Cortex of kidney (tissue), 1 donor: ENCODE measurements at places on chromosomes 16 and 17.

DNA sequence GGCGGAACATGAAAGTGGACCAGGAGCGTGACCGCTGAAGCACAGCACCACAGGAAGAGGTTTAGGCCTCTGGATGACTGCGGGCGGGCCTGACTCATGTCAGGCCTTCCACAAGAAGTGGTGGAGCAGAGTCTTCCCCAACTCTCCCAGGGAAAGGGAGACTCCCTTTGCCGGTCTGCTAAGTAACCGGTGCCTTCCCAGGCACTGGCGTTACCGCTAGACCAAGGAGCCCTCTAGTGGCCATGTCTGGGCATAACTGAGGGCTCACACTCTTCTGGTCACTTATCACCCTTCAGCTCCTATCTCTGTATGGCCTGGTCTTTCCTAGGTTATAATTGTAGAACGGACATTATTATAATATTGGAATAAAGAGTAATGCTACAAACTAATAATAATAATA, 1931.9 kb downstream of the TP53TG3F start:
- DNase-seq, result no peak

DNA sequence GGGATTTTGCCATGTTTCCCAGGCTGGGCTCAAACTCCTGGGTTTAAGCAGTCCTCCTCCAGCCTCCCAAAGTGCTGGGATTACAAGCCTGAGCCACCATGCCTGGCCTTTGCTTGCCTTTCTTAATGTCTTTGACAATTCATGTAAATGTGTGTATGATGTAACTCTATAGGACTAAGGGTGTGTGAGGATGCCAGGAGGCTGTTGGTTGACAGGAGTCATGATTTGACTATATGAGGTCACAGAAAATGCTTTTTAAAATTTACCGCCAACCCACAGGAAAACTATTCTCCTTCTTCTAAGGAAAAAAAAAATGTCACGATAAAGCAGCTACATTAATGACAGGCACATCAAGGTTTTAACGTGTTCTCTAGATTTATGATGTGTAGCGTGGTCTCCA, 118.8 kb downstream of the WWOX start:
- no peak for DNase-seq

DNA sequence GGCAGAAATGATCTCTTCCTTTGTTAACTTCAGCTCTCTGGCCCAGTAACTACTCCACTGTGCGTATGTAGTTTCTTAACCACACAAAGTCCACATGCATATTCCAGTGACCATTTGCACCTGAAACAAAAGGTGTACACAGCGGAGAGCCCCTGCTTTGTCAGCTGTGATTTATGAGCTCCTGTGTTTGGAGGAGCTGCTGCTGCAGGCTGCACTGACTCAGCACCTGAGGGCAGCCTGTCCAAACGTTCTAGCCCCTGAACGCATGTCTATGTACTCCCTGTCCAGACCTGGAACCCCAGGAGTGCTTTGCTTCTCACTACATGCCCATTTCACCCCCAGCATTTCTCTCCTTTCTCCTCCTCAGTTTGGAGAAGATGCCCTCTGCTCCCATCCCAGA, 216.1 kb downstream of the ABCC12 start:
- DNase-seq, result no peak

DNA sequence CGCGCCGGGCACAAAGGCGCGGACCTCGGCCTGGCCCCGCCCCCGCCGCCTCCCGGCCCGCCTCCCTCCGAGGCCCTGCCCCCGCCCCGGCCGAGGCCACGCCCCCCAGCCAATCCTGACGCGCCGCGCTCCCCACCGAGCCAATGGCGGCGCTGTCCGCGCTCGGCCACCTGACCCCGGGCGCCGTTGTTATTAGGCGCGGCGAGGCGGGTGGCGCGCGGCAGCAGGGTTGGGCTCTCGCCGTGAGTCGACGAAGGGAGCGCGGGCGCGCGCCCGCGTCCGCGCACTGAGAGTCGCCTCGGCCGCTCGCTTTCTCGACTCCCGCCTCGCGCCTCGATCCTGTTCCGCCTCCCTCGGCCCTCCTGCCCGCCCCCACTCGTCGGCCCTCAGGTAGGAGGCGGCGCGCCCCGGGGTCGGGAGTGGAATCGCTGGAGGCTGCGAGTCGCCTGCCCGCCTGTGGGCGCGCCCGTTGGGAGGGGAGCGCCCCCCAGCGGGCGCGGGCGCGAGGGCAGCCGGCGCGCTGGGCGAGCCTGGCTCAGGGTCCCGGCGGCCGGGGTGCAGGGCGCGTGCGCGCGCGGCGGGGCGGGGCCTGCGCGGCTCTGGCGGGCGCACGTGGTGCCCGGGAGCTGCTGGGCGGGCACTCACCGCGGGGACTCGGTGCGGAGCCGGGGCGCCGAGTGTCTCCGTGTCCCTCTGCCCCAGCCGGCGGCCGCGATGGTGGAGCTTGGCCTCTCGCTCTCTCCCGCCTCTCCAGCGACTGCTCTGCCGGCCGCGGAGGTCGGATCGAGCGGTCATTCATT, 405 bp upstream of the CBLN1 start:
- no peak for DNase-seq

GRCh38 chr17:18968945-18969887, 17.3 kb downstream of the SLC5A10 start:
- DNase-seq, result no peak

- no peak for DNase-seq
These were observed 4.5 kb downstream of the OR1F1 start for GRCh38 chr16:3192476-3193019.

DNA sequence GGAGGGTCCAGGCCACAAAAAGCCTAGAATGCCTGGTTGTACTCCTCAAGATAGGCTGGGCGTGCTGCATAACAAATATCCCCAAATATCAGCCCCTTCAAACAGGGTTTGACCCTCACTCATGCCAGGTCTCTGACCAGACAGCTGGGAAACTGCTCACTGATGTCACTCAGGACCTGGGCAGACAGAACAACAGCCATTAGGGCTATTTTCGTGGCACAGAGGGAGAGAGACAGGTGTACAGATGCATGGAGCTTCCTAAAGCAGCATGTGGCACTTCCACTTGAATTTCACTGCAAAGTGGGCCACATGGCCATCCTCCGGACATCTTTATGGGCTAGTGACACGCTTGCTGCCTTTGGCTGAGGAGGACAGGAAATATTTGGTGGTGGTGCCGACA, 73.1 kb downstream of the SREBF1 start:
- no peak for DNase-seq

GRCh38 chr16:25030420-25031131, 15.4 kb upstream of the ARHGAP17 start:
- no peak for DNase-seq

DNA sequence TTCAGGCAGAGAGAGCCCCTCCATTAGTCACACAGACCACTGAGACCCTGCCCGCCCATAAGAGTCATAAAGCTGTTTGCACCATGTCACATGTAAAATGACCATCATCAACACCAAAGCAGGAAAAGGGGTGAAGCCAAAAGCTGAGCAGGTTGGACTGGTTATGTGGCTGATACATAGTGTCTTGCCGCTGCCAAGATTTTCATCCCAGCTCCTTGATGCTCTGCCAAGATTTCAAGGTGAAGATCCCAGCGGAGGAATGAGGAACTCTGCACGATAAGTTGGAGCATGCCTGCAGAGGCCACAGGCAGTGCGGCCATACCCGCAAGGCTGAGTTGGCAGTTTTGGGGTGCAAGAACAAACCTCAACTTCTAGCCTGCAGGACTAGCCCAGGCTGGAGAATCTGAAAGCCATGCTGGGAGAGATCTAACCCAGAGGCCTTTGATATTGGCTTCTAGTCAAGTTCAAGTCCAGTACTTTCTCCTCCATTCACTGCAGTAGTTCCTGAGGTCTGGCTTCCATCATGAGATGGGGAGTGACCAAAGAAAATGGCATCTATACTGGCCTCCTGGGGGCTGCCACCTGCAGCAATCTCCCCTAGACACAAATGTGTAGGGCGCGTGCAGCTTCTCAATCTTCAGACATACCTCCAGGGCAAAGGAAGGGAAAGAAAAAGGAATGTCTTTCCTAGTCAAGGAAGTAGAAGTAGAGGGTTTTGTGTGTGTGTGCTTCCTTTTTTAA, 79.7 kb upstream of the NOL11 start:
- no peak for DNase-seq

DNA sequence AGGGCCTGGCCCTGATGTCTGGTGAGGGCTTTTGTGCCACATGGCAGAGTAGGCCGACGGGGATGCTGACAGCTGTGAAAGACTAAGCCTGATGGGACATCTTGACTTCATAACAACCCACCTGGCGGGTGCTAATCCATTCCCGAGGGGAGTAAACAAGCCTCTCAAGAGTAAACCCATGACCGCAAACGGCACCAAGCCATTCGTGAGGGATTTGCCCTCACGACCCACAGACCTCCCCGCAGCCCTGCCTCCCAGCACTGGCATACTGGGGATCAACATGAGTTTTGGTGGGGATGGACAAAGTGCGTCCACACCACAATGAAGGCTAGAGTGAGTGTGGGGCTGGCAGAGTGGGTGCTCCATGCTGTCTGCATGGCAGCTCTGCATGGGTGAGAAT, 11.7 kb downstream of the RNF213 start:
- DNase-seq, result no peak

GRCh38 chr16:21101631-21102420, 48.8 kb downstream of the DNAH3 start:
- no peak for DNase-seq

GRCh38 chr17:1414001-1414574, 14.1 kb upstream of the YWHAE start:
- no peak for DNase-seq

- no peak for DNase-seq
These were observed 535.3 kb upstream of the SOX9 start for GRCh38 chr17:71585540-71585939.

DNA sequence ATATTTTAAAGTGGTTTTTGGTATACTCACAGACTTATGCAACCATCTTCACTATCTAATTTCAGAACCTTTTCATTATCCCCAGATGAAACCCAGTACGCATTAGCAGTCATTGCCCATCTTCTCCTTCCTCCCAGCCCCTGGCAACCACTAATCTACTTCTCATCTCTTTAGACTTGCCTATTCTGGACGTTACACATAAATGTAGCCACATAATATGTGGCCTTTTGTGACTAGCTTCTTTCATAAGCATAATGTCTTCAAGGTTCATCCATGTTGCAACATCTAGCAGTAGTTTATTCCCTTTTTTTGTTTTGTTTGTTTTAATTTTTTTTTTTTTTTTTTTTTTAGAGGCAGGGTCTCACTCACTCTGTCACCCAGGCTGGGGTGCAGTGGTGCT, 28.5 kb upstream of the C17orf107 start:
- DNase-seq, result no peak

GRCh38 chr17:74898376-74898946, 5.0 kb upstream of the FADS6 start:
- DNase-seq, result no peak

GRCh38 chr17:72931635-72932034, 160.9 kb downstream of the SLC39A11 start:
- no peak for DNase-seq

- DNase-seq, result no peak
These were observed 187.1 kb downstream of the TMEM114 start for GRCh38 chr16:8402981-8403843.

DNA sequence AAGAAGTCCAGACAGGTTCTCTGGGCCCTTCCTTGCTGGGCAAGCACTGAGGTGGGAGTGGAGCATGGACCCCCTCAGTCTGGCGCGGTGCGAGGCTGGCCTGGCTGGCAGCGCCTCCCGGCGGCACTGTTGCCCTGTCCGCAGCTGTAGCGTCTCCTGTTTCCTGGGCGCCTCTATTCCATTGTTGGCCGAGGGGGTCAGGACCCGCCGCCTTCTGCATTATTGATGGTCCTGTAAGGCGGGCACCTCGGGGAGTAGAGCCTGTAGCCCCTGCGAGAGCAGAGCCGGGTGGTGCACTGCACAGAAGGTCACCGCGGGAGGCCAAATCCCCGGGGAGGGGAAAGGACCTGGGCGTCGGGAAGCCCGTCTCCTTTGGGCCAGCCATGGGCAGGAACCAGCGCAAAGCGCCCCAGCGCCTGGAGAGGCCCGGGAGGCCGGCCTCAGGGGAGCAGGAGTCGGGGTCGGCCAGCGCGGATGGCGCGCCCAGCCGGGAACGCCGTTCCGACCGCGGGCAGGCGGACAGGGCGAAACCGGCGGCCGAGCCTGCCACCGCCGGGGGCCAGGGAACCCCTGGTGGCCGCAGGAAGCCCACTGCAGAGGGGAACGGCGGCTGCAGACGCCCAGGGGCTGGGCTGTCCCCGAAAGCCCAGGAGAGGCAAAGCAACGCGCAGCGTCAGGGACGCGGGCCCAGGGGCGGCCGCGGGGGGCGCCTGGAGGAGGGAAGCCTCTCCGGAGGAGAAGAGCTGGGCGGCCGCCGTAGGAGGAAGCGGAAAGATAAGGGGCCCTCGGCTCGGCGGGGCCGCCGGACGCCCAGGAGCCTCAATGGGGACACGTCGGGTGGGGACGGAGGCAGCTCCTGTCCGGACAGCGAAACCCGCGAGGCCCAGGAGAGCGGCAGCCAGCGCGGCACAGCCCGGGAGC, at the start of gene MYO15B:
MYO15B (plus strand) TSS at position 126 of the 921 bp plus-strand sequence; CDS start at position 384, 258 bp downstream.
- DNase-seq, result no peak

GRCh38 chr17:79039171-79039570, 15.2 kb downstream of the C1QTNF1 start:
- DNase-seq, result no peak

DNA sequence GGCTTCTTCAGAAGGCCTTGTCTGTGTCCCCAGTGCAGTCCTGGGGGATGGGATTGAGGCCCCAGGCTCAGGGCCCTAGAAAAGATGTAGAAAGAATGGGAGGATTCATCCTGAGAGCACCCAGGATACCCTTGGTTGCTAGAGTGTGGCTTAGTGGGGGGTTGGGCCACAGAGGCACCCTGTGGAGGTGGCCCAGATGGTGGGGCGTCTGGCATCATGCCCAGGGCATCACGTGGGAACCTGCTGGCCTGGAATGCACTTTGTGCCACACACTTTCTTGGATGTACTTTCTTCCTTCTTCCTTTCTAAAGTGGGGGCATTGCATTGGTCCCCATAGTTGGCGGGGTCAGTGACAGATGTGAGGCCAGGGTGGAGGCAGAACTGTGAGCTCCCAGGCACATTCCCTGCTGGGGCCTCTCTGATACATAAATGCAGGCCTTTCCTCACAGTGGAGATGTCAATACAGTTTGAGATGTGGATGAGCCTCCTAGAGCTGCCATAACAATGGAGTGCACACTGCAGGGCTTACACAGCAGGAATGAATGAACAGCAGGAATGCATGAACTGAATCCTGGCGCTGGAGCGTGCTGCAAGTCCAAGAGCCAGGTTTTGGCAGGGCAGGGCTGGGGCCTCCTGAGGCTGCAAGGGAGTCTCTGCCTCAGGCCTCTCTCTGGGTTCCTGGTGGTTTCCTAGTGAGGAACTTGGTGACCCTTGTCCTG, 43.3 kb downstream of the MGAT5B start:
- DNase-seq, result no peak

- no peak for DNase-seq
These were observed 203.4 kb downstream of the SHISA9 start for GRCh38 chr16:13104772-13105171.
